Stimulated activated CD8-positive, alpha-beta memory T cell treated with anti-CD3 and anti-CD28 coated beads, Interleukin-7, amount 100 ng/mL, for 1 hour (primary cell): ENCODE measurements at places on chromosomes 6 and 20.

GRCh38 chr6:6566766-6567165 is 21.8 kb upstream of the LY86 start:
- no peak for DNase-seq

GRCh38 chr20:33373735-33374605 is 27.3 kb downstream of the CDK5RAP1 start:
- no peak for DNase-seq

GRCh38 chr20:32460683-32461320 is 102.7 kb downstream of the ASXL1 start:
- no peak for DNase-seq

GRCh38 chr6:125546841-125547251 is 202.6 kb upstream of the HEY2 start:
- DNase-seq = no peak

GRCh38 chr20:58571693-58572427 is 56.7 kb upstream of the APCDD1L start:
- DNase-seq = no peak

- no peak for DNase-seq
Observed at GRCh38 chr6:26412228-26412627, 10.2 kb downstream of the BTN3A1 start.

DNA sequence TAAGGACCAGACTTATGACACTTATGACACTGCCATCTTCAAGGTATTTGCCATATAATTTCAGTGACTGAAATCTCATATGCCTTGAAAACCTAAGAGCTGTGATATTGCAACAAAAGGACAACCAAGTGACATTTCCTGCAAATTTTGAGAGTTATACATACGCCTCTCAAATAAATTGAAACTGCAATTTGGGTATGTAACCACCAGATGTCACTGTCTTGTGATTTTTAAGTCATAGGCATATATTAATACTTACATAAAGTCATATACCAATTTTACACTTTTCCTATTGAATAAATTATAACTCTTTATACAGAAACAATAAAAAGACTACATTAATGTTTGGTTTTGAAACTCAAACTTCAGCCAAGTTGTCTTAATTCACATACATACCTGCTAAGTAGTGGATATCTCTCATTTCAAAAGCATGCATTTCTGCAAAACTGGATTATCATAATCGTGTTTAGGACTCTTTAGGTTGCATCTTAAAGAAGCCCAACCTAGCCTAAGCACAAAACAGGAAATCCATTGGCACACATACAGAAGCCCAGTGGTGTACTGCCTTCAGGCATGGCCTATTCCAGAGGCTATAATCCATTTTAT is 180.2 kb downstream of the PACRG start:
- DNase-seq = no peak

DNA sequence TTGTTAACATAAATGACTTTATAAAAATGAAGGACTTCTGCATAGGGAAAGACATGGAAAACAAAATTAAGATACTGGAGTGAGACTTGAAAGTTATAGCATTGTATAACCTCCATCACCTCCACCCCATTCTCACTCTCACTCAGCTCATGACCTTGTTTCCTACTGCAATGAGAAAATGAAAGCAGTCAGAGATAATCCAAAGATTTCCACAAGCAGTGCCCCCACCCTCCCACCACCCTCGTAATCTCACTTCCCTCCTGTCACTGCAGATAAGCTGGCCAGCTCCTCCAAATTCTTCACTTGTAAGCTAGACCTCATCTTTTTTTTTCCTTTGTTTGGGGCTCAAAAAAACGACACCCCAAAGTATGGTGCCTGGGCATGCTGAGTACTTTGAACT is 52.9 kb upstream of the PROKR2 start:
- DNase-seq = no peak

- DNase-seq = no peak
Observed at GRCh38 chr20:2952766-2953165, 79.5 kb downstream of the PTPRA start.

DNA sequence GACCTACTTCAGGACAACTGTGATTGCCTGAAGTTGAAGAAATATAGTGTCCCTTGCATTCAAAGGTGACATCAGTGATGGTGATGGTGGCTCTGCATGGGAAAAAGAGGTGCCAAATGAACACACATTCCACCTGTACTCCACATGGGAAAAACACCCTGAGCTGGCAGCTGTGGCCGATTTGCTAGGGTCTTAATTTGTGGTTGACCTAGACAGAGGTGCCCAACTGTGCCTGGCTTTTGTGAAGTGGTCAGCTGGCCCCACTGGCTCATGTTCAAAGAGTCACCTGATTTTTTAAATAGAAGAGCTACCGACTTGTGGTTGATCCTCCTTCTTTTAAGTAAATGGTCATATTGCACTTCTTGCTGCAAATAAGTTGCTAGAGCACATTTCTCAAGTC is 7.6 kb upstream of the GCNT2 start:
- no peak for DNase-seq

- DNase-seq = no peak
Observed at GRCh38 chr6:45640081-45640491, 262.4 kb upstream of the SUPT3H start.

- no peak for DNase-seq
Observed at GRCh38 chr6:36136034-36136433, 5.7 kb downstream of the MAPK13 start.

- no peak for DNase-seq
Observed at GRCh38 chr20:33399924-33400323, 1.4 kb downstream of the CDK5RAP1 start.

- DNase-seq = no peak
Observed at GRCh38 chr6:158332237-158332636, 20.0 kb downstream of the TULP4 start.

- DNase-seq = no peak
Observed at GRCh38 chr6:125789167-125789566, 1.6 kb upstream of the NCOA7 start.

DNA sequence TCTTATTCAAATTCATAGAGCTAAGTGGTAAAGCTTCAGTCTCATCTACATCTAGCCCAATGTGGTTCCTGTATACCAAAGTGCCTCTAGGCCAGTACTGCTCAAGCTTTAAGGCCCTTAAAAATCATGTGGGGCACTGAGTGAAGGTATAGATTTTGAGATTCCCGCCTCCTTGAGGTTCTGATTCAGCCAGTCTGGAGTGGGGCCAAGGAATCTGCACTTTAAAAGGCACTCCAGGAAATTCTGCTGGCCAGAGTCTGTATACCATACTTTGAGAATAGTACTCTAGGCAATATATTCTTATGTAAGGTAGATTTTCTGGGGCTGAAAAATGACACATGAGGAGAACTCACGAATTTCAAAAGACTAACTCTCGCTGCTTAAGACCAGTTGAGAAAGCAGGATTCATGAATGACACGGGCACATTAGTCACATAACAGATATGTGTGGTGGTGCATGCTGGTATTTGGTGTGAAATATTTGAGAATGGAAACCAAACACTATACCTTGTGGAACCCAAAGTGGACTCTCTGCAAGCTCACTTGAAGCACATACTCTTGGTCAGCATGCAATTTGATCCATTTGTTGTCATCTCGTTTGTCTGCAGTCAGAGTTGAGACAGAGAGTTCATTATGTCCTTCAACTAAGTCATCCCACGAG is 47.6 kb upstream of the SIM1 start:
- no peak for DNase-seq

DNA sequence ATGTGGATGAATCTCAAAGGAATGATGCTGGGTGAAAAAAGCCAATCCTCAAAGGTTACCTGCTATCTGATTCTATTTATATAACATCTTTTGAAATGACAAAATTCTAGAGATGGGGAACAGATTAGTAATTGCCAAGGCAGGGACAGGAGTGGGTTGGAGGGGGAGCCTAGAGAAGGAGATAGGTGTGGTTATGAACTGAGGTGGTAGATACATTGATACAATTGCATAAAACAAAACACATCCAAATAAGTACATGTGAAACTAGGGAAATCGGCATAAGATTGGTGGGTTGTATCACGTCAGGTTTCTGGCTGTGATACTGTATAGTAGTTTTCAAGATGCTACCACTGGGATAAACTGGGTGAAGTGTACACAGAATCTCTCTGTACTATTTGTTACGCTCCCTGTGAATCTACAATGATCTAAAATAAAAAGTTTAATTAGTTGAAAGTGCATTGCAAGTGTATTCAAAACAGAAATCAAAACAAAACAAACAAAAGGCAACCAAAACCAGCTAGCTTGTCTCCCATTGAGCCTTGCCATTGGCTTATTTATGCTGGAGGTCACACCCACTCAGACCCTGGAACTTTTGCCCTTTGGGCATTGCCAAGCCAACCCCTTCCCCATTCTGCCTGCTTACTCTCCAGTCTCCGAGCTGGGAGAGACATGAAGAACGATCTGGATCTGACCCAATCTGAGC is 27.8 kb downstream of the PPP1R16B start:
- no peak for DNase-seq

DNA sequence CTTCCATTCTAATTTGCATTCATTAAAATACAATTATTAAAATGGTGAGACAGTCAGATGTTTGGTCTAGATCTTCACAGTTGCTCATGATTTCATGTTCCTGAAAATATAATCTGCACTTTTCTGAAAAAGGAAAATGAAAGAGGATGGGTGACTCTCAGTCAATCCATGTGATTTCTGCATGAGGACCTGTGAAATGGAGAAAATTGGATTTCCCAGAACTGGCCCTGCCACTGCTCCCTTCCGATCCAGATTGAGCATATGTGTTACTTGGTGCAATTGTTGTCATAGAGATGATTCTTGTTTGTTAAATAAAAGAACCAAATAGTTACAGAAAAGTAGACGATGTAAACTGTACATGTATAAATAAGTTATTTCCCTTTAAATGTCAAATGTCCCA is 37.4 kb downstream of the HAO1 start:
- no peak for DNase-seq

GRCh38 chr6:31356946-31357466 is at the start of gene HLA-B:
Gene HLA-B, minus strand, starts transcription at chr6:31357179. Its CDS starts 21 bp downstream, at chr6:31357158.
- peak; percentile 46 for DNase-seq

GRCh38 chr6:44527181-44527580 is 139.7 kb downstream of the CDC5L start:
- no peak for DNase-seq

DNA sequence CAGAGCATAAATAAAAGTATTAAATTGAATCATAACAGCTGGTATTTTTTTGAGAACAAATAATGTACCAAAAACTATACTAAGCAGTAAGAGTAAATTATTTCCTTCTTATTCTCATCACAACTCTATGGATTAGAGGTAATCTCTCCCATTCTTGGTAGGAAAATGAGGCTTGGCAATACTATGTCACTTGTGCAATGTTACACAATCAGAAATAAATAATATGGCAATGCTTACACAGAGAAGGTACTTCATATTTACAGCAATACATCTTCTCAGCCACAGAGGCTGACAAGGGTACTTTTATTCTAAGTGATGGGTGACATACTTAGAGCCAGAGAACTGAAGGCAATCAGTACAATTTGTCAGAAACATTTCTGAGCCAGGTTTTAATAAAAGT is 3.9 kb downstream of the DST start:
- DNase-seq = no peak

- DNase-seq = no peak
Observed at GRCh38 chr20:61521687-61522420, 269.8 kb downstream of the CDH4 start.

GRCh38 chr6:52493669-52494068 is 73.5 kb downstream of the EFHC1 start:
- no peak for DNase-seq

GRCh38 chr6:8059129-8059528 is 5.1 kb downstream of the BLOC1S5 start:
- DNase-seq = no peak

GRCh38 chr20:48024539-48024938 is 239.3 kb upstream of the SULF2 start:
- no peak for DNase-seq

GRCh38 chr6:10633216-10633615 is 61.2 kb downstream of the C6orf52 start:
- DNase-seq = no peak

GRCh38 chr6:114897536-114897935 is 554.7 kb upstream of the HS3ST5 start:
- DNase-seq = no peak

- no peak for DNase-seq
Observed at GRCh38 chr6:91877994-91878393, 1291.1 kb upstream of the MAP3K7 start.

DNA sequence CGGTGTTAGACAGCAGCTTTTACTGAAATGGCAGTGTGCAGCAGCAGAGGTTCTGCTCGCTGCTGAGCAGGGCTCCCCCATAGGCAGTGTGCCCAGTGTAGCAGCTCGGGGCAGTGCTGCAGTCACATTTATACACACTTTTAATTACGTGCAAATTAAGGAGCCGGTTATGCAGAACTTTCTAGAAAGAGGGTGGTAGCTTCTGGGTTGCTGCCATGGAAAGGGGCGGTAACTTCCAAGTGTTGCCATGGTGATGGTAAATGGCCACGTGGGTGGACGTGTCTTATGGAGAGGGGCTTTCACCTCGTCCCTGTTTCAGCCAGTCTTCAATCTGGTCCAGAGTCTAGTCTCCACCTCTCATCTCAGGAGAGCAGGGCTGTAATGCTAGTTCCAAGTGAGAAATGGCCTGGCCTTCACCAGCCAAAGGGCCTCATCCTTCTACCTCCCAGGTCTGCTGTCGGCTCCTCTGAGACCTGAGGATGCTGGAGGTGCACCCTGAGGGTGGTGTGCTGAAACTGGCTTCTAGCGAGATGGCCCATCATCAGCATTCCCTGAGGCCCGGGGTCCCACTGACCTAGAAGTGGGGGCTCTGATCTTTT is 180.5 kb upstream of the PMEPA1 start:
- no peak for DNase-seq

GRCh38 chr6:30005482-30005881 is 55.6 kb upstream of the POLR1H start:
- no peak for DNase-seq

- peak; percentile 71 for DNase-seq
Observed at GRCh38 chr6:157274471-157275226, 48.7 kb downstream of the TMEM242 start.

GRCh38 chr6:80605165-80605989 is 498.9 kb downstream of the BCKDHB start:
- DNase-seq = no peak

GRCh38 chr6:122859676-122860075 is 70.6 kb downstream of the SMPDL3A start:
- no peak for DNase-seq

GRCh38 chr6:37653229-37653628 is 44.5 kb downstream of the MDGA1 start:
- no peak for DNase-seq

GRCh38 chr6:122652431-122652830 is 42.2 kb downstream of the PKIB start:
- no peak for DNase-seq

DNA sequence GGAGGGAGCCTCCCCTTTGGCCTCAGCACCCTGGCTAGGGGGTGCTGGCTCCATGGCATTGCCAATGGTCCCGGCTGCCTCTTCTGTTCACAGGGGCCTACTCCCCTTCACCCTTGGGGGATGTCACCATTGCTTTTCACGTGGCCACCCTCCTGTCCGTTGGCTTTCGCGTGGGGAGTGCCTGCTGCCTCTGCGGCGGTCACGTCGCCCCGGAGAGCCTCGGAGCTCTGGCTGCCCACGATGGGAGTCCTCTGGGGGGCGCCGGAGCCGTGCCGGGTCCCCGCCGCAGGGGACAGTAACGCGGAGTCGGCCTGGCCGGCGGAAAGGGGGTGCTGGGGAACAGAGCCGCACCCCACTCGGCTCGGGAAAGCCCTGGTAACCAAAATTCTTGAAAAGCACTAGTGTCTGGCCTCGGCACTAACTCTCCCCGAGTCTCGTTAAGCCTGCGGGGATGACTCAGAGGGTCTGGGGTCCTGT is 661 bp upstream of the HEBP2 start:
- no peak for DNase-seq
